NCI-H2081 (cell line): ENCODE measurements at places on chromosomes 7 and 10.
A peak's percentile ranks its signal among the peaks of the same experiment; 100 is the strongest.

GRCh38 chr10:76306856-76307255 lies 875.4 kb downstream of the LRMDA start:
- DNase-seq: no peak

DNA sequence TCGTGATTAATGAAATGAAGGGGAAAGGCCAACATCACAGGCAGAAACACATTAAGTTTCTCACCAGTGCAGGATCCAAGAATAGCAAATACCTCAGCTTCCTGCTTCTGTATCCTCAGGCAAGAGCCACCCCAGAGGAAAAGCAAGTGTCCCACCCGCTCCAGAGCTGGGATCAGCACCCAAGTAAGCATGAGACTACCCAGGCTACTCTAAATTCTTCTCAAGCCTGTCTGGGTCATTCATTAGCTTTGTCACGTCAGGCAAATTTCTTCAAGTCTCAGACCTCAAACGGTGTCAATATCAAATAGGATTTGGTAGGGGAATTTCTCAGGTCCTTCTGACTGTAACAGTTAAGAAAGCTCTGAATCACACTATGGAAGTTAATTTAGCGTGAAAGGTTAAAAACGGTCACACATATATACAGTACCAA lies 59.0 kb downstream of the GNA12 start:
- DNase-seq: no peak

DNA sequence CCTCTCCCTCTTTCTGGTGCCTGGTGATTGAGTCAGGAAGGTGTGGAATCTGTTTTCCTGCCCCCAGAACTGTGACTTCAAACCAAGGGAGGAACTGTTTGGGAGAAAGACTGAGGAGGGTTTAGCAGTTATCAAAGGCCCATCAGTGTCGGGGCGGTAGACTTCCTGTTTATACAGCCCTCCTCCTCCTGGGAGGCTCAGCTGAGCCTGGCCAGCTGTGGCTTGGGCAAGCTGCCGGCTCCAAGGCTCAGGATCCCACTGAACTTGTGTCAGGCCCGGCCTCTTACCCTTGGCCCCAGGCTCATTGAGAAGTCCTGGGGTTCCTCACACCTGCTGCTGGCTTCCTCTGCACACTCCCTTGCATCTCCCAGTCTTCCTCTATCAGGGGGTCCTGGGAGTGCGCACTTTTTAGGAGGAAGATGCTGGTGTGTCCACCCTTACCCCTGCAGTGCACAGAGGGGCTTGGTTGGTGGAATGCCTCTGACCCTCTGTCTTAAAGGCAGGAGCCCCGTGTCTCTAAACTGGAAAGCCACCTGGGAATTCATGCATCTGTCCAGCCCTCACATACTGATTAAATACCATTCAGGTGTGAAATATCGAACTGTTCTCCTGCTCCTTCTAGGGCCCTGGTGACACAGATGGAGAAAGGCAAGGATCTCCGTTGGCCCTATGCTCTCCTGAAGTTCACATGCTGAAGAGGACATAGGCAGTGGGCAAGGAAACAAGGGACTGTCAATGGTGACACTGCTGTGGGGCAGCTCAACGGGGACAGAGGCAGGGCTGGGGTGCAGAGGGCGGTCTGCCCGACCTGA lies 32.4 kb downstream of the CXCL12 start:
- DNase-seq: no peak

- no peak for DNase-seq
Observed at GRCh38 chr7:107687656-107688055, 27.0 kb downstream of the SLC26A4 start.

DNA sequence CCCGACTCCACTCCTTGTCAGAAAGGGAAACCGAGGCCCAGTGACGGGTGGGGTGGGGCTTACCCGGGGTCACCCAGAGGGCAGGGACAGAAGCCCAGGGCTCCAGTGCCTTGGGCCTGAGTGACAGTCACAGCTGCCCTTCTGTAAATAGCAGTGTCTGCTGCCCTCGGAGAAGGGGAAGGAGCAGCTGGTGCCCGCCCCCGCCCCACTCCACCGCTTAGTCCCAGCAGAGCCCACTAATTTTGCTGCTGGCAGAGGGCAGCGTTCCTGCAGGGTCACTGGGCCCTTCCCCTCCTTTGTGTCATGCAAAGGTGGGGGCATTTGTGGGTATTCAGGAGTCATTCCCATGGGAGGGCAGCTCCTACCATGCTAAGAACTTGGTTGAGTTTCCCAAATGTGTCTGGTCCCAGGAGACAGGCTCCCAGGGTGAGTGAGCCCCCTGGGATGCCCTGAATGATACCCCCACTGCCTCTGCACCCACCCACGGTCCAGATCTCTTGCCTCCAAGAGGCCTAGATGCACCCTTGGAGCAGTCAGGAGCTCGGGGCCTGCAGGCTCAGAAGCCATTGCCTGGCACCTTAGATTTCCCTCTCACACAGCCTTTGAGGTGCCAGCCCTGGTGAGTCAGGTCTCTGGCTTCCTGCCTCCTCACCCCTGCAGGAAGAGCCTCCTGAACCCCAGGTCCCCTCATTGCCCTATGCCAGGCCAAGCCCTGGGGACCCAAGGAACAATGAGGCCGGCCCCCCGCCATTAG lies 17.2 kb downstream of the SH2B2 start:
- DNase-seq: no peak

DNA sequence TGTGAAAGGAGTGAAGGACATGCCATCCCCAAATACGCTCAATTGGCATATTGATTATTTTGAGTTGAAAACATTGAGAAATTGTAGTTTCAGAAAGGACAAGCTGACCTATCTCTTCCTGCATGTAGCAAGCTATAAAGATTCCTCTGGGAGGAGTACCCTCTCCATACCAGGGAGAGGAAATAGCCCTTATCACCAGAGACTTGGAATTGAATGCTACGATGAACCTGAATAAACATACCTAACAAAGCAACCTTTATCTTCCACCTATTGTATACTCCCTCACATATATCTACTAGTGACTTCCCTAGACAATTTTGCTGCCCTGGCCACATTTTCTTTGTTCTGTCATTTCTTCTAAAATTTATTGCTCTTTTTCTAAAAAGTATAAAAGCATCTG lies 150.2 kb upstream of the EEPD1 start:
- peak; percentile 23 for DNase-seq

DNA sequence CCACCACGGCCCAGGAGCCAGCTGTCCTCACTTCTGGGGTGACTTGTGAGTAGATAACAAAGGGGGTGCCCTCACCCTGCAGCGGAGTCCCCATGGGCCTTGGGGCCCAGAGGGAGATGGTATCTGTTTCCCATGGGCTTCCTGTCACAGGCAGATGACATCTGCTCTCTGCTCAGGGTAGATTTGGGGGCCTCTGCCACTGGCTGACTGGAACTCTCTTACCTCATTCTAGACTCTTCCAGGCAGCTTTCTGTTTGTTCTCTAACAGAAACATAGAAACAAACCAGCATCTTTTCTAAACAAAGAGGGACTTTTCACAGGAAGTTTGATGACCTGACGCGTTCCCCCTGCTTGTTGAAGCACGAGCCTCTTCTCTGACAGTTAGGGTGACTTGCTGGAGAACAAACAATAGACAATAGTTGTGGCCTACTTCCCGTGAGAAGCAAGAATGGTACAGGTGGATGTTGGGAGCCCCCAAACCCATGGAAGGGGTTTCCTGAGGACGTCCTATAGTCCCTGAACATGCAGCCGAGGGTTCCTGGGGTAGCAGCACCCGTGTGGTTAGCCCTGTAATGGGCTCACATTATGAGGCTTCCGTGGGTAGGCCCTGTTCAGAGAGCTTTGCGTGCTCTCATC lies 61.6 kb downstream of the GRK5 start:
- no peak for DNase-seq

DNA sequence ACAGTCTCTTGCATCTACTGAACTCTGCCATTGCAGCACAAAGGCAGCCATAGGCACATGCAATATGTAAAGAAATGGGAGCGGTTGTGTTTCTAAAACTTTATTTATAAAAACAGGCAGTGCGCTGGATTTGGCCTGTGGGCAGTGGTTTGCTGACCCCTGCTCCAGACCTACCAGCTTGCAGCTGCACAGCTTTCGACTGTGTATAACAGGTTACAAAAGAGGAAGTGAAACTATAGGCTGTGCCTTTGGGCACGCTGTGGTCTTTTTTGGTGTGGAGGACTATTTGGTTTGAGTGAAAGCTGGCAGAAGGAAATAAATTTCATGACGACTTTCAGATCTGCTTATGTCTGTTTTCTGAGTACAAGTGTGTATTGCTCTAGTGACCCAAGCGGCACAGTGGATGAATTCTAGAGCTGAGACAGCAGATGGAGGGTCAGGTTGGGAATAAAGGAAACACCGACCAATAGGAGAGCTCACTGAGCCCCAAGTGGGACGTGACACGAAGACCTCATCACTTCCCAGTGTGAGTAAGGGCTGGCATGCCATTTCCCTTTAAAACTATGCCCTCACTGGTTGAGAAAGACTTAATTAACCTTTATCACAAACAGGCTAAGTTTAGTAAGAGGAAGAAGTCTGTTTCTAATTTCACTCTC lies 152.7 kb downstream of the ANK3 start:
- no peak for DNase-seq

DNA sequence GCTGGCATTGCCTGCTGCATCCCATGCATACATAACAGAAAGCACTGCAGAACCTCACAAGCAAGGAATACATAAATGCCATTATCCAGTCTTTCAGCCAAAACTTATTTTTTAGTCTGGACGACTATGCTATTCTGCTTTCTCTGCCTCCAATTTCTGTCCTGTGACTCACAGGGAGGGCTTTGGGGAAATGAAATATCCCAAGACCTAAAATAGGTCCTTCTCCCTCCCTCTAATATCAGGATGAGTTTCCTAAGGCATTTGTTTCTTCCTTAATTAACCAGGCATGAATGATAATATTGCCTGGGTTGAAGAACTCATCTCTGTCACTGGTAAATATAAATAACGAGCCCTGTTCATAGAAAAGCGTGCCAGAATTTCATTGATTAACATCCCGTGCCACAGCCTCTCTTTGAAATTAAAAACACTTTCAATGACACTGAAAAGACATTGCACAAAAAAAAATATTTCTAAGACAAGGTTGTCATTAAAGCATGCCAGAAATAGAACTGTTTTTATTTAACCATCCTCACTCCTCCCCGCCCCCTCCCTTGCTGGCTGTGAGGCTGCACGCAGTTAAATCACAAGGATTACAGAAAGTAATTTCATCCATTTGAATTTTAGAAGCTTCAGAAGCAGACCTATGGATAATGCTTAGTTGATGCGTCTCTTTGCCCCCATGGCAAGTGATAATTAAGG lies 103.0 kb upstream of the ANKRD1 start:
- DNase-seq: no peak

DNA sequence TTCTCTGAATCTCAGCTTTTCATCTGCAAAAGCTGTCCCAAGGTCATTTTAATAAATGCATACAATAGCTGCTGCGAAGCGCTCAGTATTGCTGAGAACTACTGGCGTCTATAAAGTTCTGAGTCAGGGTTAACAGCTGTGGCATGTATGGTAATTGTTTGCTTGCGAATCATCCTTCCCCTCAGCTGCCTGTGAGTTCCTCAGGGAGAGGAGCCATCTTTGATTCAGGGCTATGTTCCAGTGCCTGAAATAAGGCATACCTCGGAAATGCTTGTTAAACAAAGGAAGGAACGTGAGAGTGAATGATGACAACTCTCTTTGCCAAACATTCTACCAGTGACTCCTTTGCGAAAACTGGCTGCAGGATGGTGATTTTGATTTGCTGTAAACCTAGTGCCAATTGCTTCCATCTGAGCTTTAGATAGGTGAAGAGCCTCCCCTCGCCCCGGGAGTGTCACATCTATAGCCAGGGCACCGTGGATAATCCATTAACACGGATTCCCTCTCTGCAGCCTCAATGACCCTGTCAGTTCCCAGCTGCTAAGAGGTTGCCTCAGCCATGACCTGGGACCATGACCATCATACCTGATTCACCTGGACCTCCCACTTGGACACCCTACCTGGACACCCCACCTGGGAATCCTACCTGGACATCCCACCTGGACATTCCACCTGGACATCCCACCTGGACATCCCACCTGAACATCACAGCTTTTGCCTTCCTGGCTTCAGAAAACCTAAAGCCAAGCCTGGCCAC lies 39.6 kb downstream of the GPRIN2 start:
- no peak for DNase-seq

GRCh38 chr7:42673951-42674350 lies 237.9 kb downstream of the C7orf25 start:
- DNase-seq: no peak

GRCh38 chr7:41190581-41190980 lies 512.3 kb downstream of the INHBA start:
- no peak for DNase-seq

DNA sequence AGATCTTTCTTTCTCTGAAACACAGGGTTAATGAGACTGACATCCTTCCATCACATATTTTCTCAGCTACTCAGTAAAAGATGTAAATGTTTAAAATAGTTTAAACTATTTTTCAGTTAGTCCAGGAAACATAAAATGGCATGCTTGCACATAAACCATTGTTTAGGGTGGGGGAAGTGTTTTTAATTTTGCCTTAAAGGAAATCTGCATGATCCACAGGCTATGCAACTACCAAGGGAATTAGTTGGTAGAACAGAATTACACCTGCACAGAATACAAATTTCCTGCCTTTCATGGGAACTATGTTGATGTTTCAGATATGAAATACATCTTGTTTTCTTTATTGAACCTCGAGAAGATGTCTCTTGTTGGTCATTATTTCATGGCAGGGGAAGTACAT lies 10.6 kb downstream of the CAV1 start:
- DNase-seq: no peak

DNA sequence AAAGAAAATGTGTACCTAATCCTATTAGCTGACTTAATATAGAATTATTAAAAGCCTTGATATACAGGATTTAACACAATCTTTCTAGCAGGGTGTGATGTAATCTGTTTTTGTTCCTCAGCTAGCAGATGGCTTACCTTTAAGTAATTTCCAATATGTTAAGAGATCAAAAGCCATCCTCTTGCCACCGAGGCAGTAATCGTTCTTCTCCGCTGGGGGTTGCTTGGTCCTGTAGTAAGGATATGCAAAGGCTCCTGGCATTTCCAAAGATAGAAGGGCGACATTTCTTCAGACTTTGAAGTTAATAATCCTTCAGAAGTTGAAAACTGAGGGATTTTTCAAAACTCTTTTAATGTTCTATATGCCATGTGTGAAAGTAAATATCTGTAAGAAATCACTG lies 156.4 kb downstream of the FZD1 start:
- DNase-seq: no peak
